ENCODE measurements at places on chromosomes 11 and 22.

DNA sequence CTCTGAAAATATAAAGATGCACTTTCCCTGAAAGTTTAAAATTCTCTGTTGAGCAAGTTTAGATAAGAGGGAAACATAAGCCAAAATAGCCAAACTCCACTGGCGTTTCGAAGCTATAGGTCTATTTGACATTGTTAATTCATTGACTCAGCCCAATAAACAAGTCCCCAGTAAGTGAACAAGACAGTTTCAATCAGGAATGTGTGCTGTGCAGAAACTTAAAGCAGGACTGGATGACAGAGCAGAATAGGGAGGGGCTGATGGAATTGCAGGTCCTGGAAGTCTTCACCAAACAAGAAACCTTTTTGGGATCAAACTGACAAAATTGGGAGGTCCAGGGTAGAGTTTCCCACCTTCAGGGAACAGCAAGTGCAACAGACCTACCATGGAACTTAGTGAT is 8.9 kb upstream of the KDM4E start:
- no peak for DNase-seq

DNA sequence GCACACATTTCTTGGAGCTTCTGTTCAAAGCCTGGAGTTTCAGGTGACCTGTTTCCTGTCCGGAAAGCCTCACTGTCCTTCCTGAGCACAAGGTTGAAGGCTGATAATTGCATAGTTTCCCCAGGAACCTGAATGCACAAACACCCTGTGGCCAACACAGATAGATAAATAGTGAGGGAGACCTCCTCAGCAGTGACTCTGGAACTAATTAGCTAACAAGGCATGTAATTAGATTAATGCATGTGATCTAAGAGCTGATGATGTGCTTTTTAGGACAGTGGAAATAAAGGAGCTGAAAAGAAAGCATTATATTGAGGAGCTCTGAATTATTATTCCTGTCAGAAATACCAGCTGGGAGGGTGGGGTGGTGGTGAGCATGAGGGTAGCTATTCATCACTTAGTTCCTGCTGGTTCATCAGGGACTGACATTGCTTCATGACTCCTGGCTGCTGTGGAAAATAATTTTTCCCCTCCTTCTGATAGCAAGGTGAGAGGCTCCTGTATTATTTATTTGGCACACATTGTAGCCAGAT is 101.1 kb downstream of the NELL1 start:
- no peak for DNase-seq

DNA sequence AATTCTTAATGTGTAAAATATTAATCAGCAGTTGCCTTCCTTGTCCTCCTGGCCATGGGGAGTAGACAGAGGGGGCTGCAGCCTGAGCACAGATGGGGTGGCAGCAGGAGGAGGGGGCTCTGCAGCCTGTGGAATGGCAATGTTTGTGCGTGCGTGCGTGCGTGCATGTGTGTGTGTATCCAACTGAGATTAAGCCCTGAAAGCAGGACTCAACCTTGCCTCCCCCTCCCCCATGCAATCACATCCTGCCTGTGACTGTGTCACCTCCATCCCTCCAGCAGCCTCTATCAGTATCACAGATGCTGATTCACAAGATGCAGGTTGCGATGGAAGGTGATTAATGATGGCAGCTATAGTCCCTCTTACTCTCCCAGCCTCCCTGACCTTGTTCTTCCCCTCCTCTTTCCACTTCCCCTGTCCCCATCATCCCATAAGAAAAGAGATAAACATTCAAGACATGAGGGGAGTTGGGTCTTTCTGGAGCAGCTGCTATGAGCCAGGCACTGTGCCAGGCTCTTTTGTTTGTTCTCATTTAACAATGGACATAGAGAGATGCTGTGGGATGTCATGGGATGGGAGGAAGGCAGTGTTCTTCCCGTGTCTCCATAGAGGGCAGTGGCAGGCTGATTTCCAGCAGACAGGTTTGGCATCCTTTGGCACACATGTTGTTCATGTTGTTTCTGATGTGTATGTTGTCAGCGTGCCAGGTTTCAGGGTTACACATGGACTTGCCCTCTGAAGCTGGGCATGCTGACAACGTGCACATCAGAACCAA is 43.8 kb upstream of the NECTIN1 start:
- DNase-seq, result no peak

GRCh38 chr11:7485186-7486097 is at the start of gene OLFML1:
Gene OLFML1, plus strand, starts transcription at chr11:7485506. Its CDS starts 370 bp downstream, at chr11:7485876.
- peak; percentile 80 for DNase-seq

- DNase-seq, result no peak
Measured at GRCh38 chr11:102564110-102564509, 33.6 kb upstream of the MMP7 start.

GRCh38 chr11:74460481-74461154 is 6.7 kb downstream of the KCNE3 start:
- DNase-seq, result no peak

DNA sequence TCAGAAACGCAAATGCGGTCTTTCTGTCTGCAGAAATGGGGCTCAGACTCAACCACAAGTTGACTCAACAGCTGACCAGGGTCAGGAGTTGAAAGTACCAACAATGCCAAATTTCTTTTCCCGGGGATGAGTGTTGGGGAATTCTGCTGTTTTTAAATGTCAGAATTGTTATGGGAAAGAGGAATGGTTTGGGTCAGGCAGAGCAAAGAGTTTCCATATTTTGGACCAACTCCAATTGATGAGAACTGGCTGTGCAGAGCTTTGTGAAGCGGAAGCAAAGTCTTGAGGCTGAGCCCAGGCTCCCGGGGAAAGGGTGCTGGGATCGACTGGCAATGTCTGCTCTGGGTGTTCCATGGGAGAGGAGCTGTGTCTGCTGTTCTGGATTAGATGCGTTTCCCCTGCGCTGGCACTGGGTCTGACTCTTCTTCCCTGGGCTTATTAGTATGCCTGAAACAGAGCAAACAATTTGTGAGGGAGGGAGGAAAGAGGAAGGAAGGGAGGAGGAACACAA is 36.2 kb downstream of the TXN2 start:
- DNase-seq, result no peak

DNA sequence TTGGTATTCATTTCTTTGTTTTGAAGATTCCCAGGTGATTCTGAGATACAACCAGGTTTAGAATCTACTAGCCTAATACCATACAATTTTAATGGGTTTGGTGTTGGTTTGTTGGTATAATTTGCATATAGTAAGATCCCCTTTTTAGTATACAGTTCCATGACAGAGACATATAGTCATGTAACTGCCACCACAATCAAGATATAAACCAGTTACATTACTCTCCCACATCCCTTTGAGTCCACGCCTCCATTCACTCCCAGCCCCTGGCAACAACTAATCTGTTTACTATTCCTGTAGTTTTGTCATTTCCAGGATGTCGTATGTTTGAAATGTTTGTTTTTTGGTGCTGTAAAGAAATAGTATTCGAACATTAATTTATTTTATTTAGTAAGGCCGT is 4.3 kb downstream of the ASRGL1 start:
- DNase-seq, result no peak

GRCh38 chr11:109155291-109155690 is 266.7 kb upstream of the C11orf87 start:
- DNase-seq, result no peak

GRCh38 chr11:1131033-1131911 is 26.5 kb upstream of the MUC5AC start:
- DNase-seq, result no peak

- no peak for DNase-seq
Measured at GRCh38 chr22:31102441-31103081, 4.8 kb downstream of the SELENOM start.

- DNase-seq, result no peak
Measured at GRCh38 chr22:41271787-41272186, 14.2 kb downstream of the RANGAP1 start.

DNA sequence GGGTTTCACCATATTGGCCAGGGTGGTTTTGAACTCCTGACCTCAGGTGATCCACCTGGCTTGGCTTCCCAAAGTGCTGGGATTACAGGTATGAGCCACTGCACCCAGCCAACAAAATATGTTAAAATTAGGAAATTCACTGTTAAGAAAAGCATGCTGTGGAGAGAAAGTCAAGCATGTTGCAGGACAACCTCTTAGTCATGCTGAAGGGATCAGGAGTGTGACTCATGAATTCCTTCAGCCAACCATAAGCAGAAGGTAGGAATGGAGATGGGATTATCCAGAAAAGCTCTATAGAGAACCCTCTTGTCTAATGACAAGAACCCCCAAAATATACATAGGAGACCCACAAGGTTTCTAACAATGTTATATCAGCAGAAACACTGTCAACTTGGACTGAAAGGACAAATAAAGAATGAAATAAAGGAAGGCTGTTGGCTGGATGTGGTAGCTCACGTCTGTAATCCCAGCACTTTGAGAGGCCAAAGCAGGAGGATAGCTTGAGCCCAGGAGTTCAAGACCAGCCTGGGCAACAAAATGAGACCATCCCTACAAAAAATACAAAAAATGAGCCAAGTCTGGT is 16.0 kb downstream of the MRTFA start:
- DNase-seq, result no peak

GRCh38 chr11:65803797-65804492 is 17.1 kb downstream of the OVOL1 start:
- DNase-seq, result no peak

GRCh38 chr22:30438559-30438958 is 13.0 kb downstream of the MTFP1 start:
- no peak for DNase-seq

GRCh38 chr22:22836635-22837034 is 51.0 kb upstream of the IGLL5 start:
- no peak for DNase-seq

DNA sequence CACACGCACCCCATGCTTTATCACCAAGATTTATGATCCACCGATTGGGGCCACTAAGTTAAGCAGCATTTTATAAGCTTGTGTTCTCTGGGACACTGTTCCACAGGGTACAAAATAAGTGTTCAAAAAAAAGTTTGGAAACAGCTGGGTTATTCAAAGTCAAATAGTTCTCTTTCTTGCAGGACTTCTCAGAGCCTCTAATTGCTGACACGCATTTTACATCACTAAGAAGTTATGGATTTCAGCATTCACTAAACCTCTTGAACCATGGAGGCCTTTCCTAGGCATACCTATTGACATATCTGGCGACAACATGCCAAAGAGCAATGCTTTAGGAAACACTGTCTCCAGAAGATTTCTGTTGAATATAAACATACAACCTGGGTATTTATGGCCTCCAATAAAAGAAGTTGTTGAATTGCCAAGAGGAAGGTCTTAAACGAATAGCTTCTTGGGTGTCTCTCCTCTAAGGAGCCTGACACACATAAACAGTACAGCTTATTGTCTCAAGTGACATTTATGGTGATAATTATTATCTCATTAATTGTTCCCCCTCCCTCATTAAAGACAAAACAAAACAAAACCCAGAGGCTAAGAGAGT is 147.1 kb upstream of the ARHGAP20 start:
- DNase-seq, result no peak

DNA sequence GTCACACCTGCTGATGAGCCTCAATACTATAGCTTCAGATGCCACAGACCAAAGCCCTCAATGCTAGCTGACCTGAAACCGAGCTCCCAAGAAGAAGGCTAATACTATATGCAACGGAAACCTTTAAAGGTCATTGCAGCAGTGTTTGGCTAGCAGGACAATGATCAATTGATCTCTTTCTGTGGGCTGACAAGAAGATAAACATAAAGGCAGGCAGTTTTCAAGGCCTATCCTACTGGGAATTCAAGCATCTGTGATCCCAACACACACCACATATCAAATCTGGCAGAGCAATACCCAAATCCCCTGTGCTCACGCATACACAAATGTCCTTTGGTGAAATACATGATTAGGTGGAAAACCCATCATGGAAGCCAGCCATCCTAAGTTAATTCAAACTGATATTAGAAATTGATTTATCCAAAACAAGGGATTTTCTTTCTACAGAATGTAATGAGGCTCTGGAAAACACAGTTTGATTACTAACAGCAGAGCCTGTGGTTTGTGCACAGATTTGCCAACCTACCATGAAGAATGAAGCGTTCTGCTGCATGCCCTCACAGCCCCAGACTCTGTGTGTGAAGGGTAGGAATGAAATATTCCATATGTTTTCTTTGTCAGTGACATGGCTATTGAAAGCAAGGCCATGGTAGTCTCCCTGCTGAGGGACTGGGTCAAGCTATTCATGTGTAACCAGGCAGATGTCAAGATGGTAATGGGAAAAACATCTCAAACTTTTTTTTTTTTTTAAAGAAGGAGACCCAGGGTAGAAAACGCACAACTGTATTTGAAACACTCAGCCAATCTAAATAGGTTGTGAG is 12.2 kb downstream of the LGR4 start:
- no peak for DNase-seq

DNA sequence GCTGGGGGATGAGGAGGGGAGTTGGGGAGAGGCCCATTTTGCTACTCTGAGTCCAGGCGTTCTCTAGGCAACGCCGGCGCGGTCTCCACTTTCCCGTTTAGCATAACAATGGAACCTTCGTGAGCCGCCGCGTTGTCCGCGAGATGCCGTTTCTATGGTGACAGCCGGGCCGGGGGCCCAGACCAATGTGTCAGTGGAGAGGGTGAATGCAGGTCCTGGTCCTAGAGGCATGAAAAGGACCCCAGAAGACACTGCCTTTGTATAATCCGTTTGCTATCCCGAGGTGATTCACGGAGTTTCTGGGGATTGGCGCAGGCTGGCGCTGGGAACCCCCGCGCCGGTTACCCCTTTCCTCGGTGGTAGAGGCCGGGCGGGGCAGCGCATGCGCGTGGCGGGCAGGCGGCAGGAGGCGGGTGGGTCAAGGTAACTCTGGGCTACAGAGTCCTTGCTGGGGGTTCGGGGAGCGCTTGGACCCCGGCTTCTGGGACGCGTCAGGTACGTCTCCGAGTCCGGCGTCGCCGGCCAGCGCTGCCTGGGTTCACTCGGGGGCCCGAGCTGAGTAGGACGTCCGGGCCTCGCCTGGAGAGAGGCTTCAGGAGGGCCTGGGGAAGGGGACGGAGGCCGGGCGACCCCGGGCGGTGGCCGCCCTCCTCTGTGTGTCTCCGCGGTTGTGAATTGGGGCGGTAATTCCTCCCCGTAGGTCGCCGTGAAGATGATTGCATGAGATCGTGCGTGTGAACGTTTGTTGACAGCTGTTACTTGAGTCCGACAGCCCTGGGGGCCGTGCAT is at the start of the genes CBY1 and FAM227A:
Gene CBY1, plus strand, starts transcription at position 383 of the 789 bp plus-strand sequence. CDS start 11,417 bp downstream, outside the sequence.
Gene FAM227A, minus strand, starts transcription at position 137 of the 789 bp plus-strand sequence. CDS start 6,224 bp downstream, outside the sequence.
- peak; percentile 94 for DNase-seq

All from left forelimb (tissue), 1 donor.